ENCODE measurements at places on chromosomes 1 and 21.

DNA sequence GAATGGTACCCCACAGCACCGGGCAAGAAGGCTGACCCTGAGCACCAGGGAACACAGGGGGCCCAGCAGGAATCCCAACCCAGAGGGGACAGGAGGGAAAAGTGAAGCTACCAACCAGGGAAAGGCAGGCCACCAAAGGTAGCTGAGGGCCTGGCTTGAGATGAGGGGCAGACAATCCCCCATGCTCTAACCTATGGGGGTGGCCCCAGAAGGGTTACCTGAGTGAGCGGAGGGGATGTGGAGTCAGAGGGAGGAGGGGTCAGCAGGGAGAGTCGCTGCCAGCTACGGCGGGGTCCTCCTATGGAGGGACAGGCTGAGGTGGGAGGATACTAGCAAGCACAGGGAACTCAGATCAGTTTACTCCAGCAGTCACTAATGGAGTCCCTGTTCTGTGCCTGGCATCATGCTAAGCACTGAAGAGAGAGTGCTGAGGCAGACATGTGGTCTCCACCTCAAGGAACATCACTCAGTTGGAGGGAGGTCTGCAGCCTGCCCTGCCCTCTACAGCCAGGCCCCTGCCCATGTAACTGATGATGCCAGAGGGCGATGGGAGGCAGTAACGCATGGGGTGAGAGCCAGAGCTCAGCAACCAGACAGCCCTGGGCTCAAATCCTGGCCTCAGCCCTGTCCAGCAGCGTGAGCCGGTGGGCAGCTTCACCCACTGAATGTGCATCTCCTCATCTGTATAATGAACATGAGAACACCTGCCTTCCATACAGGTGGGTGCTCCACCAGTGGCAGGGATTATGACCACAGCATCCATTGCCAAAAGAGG, 21.3 kb downstream of the CYB5RL start:
- no peak for DNase-seq

GRCh38 chr1:62500210-62500609, 63.4 kb downstream of the USP1 start:
- DNase-seq, result no peak

DNA sequence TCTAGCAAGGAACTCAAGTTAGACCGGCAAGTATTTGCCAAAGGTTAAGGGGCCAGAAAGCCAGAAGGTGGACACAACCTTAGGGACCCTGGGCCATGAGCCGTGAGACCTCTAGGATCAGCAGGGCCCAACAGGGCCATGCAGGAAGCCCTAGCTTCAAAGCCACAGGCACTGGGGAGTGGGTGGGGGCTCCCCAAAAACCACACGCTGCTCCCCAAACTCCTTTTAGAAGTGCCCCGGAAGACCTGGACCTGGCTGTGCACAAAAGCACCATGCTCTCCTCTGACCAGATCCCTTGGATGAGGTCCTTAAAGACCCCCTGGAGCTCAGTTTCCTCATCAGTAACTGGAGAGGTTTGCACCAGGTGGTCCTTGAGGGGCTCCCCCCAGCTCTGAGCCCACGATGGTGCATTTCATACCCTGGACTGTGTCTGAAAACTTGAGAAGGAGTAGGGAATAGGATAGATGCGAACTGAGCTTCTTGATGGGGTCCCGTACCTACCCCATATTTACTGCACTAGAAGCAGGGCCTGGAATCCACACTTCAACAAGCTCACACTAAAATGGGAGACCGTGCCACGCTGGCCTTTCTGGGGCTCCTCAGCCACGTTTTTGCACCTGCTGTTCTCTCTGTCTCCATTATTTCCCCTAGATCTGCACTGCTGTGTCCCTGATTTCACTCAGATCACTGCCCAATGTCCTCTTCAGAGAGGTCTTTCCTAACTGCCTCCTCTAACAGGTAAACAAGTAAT, 40.6 kb upstream of the LBR start:
- no peak for DNase-seq

DNA sequence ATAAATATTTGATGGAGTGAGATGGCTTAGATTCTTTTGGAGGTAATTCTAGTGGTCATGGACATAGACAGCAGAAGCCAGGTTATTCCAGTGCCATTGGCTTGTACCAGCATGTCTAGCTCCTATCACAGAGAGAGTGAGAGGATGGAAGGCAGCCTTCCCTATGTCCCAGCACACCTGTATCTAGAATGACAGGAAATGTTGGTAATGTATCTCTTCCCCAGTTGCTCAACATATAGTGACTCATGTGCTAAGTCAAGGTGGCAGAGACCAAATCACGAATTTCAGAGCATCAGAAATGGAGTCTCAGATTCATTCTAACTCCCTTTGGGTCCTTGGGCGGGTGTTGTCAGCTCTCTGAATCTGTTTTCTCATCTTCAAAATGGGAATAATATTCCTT, 28.4 kb downstream of the METTL13 start:
- DNase-seq, result no peak

- no peak for DNase-seq
Measured at GRCh38 chr1:208933984-208934525, 649.5 kb upstream of the CAMK1G start.

DNA sequence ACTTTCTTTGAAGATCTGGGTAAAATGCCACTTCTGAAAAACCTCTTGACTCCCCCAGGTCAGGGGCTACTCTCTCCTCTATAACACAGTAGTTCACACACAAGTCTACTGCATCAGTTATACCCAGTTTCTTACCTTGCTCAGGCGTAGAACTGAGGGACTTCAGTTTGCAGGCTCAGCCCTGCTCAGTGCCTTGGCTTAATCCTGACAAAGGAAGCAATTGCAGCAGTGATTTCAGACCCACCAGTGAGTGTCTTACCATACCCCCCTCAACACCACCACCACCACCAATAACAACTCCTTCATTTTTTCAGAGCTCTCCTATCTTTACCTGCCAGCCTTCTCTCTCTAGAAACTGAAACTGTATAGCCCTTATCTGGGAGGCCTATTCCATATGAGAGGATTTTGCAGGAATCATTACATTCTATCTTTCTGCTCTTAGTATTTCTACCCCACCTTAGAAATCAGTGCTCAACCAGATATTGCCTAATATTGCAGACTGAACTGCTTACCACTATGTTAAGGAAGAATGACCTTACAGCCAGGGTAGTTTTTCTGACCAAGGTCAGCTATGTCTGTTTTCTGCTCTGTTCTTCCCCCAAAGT, 105.5 kb upstream of the S1PR1 start:
- DNase-seq, result no peak

GRCh38 chr1:25704267-25704691, 87.7 kb downstream of the MAN1C1 start:
- DNase-seq, result no peak

DNA sequence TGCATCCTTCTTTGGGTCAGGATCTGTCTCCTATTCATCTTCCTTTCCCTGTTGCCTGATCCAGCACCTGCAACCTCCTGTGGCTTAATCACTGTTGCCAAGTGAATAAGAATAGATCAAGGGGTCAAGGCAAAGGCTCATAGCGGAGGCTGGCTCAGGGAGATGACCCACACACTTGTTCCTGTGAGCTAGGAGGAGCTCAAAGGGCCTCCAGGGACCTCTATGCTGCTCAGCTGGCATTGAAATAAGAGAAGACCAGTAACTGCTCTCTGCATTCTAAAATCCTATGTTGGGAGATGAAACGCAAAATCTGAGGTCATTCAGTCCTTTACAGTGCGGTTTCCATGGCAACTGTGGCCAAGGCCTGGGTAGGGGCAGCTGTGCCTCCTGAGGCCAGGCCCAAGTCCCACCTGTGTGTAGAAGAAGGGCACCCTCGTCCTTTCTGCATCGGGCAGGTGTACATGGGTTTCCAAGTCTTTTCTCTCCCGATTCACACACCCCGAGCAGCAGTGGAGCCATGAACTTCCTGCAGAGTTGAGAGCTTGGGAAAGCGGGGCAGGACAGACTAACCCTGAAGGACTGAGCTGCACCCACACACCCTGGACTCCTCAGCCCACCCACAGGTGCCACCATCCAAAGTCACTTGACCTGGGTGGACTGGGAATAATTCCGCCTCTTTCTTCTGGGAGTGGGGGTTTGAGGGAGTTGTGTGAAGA, 27.8 kb upstream of the STUM start:
- DNase-seq, result no peak

- DNase-seq, result no peak
Measured at GRCh38 chr1:50620680-50621329, 197.6 kb upstream of the DMRTA2 start.

DNA sequence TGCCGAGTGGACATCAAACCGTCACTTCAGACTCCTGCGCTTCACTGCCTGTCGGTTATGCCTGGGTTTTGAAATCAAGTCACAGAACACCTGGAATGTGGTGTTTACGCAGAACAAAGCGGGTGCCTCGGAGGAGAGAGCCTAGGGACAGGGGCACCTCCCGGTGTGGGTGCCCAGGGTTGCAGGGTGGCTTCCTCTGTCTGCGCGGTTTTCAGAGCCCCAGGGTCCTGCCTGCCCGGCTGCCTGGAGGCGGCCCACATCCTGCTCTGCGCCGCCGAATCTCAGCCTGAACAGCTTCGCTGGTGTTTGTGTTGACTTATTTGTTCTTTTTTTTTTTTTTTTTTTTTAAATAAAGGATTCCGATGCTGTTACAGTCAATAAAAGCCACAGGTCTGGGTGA, 113.5 kb upstream of the COL6A1 start:
- DNase-seq, result no peak

DNA sequence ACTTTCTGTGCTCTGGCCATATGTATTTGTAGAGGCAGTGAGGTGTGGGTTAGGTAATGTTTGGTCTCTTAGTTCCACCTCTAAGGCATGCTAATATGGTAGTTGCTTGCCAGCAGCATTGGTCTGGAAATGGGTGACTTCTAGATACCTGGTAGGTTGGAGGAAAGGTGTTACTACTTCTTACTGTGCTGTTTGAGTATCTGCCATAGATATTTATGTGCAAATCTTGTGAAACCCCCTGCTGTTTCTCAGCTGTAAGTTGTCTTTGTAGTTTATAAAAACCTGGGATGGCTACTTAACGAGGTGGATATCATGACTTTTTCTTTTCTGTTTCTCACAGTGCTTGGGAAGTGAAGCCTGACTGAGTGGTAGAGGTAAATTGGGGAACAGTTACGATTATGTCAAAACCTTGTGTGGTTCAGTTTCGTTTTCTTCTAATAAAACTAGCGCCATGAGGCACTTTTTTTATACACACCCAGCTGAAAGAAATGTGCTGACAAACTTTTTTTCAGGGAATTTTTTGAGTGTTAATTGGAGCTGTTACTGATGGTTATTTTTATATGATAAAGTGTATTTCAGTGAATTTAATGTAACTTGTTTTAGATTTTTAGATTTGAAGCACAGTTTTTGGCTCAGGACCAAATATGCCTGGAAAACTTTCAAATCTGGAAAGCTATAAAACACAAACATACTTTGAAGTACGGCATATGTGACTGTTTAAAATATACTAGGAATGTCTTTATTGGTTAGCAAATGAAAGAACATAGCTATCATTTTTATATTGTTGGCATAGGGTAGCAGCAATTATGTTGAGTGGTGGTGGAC, 42.1 kb downstream of the CAMSAP2 start:
- no peak for DNase-seq

- DNase-seq, result no peak
Measured at GRCh38 chr1:187070076-187070475, 241.3 kb downstream of the PLA2G4A start.

DNA sequence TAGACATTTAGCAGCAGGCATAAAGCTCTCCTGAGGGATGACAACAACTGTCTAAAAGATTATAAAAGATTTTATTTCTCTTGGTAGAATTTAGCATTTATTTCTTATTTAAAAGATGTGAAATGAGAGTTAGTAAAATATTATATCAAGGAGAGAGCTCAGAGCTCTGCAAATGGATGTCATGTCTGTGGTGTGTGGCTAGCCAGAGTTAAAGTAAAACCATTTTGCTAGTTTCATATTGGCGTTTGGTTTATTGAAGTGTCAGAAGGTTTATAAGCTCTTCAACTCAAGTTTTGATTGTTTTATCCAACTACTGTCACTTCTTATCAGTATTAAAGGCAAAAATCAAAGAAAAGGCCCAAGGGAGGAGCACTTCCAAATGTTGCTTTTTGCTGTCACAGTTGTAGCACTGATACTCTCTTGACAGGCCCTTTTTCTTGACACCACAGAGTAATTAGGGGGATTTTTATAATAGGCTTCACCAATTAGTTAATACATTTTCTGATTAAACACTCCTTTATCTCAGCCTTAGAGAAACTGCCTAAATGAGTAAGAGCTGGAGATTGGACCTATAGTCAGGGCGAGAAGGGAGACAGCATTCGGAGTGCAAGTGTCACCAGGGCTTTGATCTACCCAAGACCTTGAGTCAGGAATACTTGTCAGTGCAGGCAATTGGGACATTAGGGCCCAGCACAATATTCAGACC, 233.9 kb downstream of the PTBP2 start:
- DNase-seq, result no peak

DNA sequence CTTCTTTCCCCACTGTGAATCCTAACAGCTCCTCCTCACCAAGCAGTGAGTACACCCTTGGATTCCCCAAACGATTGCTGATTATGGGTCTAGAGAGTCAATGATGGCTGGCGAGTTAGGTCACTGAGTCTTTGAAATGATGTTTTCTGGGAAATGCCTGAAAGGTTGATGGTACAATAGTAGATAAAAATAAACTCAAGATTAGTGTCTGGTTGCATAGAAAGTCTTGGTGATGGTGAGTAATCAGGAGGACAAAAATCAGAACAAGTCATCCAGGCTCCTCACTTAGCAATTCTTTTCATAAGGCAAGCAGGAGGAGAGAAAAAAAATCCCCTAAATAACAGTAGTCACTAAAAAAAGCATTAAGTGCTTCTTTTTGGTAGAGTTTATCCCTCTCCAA, 22.6 kb downstream of the HLX start:
- no peak for DNase-seq

DNA sequence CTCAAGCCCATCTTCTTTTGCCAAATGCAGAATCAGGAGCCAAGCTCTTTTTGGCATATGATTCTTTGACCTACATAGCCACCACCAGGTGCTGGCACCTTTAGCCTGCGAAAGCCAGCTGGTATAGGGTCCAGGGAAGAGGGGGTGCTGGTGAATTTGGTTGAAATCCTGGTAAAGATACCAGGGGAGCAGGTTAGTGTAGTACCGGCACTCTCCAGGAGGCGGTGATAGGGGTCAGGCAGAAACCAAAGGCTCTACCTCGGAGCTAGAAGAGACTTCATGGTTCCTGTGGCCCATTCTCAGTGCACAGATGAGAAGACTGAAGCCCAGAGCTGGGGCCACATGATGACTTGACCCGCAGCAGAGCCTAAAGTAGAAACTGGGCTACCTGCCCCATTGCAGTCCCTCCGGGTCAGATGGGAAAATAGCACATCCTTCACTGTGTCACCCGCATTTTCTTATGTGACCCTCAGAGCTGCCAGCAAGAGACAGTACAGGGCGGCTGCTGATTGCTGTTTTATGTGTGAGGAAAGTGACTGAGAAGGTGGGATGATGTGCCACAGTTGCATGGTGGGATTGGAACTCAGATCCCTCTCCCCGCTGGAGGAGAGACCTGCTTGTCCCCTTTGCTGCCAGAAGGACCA, 36.0 kb upstream of the IL19 start:
- DNase-seq, result peak; percentile 33

DNA sequence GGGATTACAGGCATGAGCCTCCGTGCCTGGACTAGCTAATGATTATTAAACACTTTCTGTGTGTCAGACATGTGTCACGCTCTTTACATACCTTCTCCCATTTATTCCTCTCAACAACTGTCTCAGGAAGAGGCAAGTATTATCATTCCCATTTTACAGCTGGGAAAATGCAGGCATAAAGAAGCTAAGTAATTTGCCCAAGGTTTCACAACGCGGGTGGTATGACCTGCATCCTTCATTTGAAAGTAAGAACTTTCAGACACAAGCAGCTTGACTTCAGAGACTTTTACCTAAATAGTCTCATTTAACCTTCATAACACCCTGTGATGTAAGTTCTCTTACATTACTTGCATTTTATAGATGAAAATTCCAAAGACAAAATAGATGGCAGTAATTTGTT, 1.0 kb upstream of the ZSCAN20 start:
- no peak for DNase-seq
